ENCODE measurements at places on chromosomes 5 and 9.

DNA sequence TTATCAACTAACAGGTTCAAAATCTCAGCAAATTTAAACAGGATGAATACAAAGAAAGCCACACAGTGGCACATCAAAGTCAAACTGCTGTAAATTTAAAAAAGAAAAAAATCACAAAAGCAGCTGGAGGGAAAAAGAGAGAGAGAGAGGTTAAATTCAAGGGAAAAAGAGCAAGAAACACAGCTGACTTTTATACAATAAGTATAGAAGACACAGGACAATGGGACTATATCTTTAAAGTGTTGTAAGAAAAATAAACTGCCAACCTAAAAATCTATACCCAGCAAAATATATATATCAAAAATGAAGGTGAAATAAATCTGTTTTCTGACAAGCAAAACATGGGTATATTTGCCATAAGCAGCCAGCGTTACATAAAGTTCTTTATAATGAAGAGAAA, 261.5 kb downstream of the TLE1 start:
- no peak for DNase-seq

DNA sequence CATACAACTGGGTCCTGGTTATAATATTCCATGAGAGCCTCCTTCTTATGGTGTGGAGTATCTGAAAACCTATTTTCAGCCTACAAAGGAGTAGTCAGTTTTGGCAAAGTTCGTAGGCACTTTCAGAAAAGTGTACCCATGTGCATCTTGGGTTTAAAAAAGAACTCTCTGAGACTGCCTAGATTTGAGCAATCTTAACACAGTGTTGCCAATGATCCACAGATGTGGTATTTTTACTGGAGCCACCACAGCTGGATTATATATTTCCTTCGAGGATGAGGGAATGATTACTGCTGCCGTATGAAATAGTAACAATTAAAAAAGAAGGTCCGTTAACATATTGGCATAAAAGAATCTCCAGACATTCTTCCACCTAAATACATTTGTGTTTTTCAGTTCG, 1.1 kb downstream of the PALM2AKAP2 start:
- DNase-seq: no peak

- no peak for DNase-seq
Observed at GRCh38 chr9:84297162-84297821, 43.3 kb downstream of the SLC28A3 start.

- no peak for DNase-seq
Observed at GRCh38 chr5:91699429-91699828, 316.3 kb upstream of the ARRDC3 start.

- no peak for DNase-seq
Observed at GRCh38 chr5:19988457-19988856, 457 bp upstream of the CDH18 start.
